Mucosa of descending colon (tissue), 3 donors: ENCODE measurements at places on chromosomes 13 and 19. TPM values are rescaled to one million over a fixed set of nuclear protein-coding genes. Genes with fewer than 3 reads are reported as not detected.

- no peak for DNase-seq
Measured at GRCh38 chr19:56312342-56312741, 2.3 kb downstream of the ZSCAN5A start.

GRCh38 chr13:94435604-94436226 lies 43.8 kb downstream of the DCT start:
- DNase-seq = no peak

DNA sequence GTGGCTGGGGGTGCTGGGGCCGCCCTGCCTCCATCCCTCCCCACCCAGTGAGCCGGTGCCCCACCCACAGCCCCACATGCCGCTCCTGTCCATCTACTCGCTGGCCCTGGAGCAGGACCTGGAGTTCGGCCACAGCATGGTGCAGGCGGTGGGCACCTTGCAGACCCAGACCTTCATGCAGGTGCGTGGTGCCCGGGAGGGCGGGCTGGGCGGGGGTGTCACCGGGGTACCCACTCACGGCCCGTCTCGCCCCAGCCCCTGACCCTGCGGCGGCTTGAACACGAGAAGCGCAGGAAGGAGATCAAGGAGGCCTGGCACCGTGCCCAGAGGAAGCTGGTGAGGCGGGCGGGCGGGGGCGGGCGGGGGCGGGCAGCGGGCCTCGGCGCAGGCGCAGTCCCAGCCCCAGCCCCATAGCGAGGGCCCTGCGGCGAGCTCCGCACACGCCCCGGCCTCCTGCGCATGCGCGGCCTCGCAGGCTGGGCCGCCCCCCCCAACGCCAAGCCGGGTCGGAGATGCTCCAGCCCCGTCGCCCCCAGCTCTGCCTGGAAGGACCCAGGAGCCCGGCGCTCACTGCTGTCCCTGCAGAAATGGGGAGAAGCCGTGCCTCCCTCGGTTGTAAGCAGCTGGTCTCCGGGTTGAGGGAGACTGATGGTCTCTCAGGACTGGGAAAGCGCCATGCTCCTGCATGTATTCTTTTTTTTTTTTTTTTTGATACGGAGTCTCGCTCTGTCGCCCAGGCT lies 7.7 kb downstream of the ARHGAP45 start:
- peak; percentile 94 for DNase-seq

DNA sequence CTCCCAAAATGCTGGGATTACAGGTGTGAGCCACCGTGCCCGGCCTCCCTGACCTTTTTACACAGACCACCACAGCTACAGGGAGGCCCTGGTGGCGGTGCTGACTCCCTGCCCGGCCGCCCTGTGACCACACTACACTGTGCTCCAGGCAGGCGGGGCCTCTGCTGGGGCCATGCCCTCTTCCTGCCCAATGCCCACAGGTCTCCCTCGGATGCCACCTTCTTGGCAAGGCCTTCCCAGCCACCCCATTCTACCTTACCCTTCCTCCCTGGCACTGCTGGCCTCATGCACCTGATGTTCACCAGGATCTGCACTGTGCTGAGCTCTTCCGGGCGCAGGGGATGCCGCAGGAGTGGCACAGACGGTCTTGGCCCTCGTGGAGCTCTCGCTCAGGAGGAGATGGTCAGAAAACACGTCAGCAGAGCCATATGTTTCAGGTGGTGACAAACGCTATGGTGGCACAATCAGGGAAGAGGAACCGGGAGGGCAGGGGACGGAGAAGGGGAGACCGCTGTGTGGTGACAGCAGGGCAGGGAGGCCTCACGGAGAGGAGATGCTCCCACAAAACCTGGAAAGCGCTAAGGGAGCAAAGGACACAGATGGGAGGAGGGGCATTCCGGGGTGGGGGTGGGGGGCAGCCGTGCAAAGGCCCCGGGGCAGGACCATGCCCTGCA lies 4.1 kb downstream of the PIP5K1C start:
- no peak for DNase-seq

DNA sequence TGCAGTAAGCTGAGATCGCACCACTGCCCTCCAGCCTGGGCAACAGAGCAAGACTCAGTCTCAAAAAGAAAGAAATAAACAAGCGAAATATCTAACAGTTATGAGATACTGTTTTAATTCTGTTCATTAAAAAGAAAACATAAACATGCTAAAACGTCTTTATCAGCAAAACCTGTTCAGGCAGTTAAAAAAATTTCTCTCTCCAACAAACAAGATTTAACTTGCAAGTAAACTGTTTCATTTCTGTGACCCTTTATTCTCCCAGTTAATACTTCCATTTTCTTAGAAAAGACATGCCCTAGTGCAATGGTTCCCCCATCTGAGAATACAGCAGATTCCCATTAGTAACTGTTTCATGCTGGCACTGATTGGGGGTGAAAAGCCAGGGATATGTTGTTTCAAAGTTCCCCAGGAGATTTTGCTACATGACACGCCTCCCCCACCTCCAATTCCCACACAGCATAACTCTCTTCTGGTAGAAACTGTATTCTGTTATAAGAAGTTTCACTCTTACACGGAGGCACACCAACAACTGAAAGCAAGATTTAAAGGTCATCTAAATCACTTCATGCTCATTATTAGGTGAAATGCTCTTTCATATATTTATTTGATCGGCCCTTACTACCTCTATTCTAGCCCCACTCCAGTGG lies 24.4 kb downstream of the ELF1 start:
- DNase-seq = no peak

Gene EFNA2
- 61.7 TPM for total RNA-seq

Gene RELB
- total RNA-seq = 20.9 TPM

Gene ODAD3
- 0.28 TPM for total RNA-seq
